ENCODE measurements at places on chromosomes 16 and 17. TPM values are rescaled to one million over a fixed set of nuclear protein-coding genes. Genes with fewer than 3 reads are reported as not detected.

The SKAP1 gene
- not detected for total RNA-seq

The TP53TG3F gene
- total RNA-seq = not detected

The SLC35G6 gene
- not detected for total RNA-seq

The NOD2 gene
- 0.26 TPM for total RNA-seq

The KRTAP9-8 gene
- total RNA-seq = not detected

The CD300E gene
- not detected for total RNA-seq

The CCL17 gene
- not detected for total RNA-seq

The SLC16A6 gene
- 0.17 TPM for total RNA-seq

The PTX4 gene
- total RNA-seq = 0.20 TPM

The GRAP gene
- 0.13 TPM for total RNA-seq

The VMP1 gene
- 174 TPM for total RNA-seq

The PLXDC1 gene
- 3.5 TPM for total RNA-seq

The ZNF205 gene
- 16.0 TPM for total RNA-seq
